Mesothelial cell of epicardium (in vitro differentiated cells): ENCODE measurements at places on chromosomes 6 and 20.

GRCh38 chr20:3563133-3563532 lies 92.3 kb downstream of the ATRN start:
- no peak for DNase-seq

DNA sequence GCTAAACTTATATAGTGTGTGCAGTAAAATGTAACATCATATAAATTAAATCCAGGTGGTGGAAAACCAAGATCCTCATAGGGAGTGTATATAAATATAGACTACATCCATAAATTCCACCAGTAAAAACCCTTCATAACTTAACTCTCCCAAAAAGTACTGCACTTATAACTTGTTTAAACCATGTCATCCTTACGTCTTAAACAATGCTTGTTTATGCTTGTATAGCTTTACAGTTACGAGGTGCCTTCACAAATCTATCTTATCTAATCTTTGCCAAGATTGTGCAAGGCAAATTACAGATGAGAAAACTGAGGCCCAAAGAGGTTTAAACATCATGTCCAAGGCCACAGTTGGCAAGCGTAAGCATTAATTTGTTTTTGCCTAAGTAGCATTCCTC lies 71.3 kb downstream of the BCAS1 start:
- no peak for DNase-seq

- DNase-seq, result no peak
Measured at GRCh38 chr20:51574248-51575033, 31.9 kb upstream of the NFATC2 start.

GRCh38 chr6:142406131-142406530 lies 104.3 kb downstream of the ADGRG6 start:
- no peak for DNase-seq

- DNase-seq, result peak; percentile 34
Measured at GRCh38 chr20:64119681-64120341, 12.4 kb upstream of the NPBWR2 start.

DNA sequence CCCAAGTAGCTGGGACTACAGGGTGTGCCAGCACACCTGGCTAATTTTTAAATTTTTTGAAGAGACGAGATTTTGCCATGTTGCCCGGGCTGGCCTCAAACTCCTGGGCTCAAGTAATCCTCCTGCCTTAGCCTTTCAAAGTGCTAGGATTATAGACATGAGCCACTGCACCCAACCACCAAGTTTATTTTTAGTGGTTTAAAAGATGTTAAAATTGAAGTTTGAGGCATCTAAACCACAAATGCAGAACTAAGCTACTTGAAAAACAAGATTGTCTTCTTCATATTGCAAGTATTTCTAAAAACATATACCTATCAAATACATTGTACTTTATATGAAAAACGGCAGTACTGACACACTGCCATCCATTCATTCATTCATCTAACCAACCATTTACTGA lies 31.6 kb downstream of the WASF1 start:
- DNase-seq, result no peak

DNA sequence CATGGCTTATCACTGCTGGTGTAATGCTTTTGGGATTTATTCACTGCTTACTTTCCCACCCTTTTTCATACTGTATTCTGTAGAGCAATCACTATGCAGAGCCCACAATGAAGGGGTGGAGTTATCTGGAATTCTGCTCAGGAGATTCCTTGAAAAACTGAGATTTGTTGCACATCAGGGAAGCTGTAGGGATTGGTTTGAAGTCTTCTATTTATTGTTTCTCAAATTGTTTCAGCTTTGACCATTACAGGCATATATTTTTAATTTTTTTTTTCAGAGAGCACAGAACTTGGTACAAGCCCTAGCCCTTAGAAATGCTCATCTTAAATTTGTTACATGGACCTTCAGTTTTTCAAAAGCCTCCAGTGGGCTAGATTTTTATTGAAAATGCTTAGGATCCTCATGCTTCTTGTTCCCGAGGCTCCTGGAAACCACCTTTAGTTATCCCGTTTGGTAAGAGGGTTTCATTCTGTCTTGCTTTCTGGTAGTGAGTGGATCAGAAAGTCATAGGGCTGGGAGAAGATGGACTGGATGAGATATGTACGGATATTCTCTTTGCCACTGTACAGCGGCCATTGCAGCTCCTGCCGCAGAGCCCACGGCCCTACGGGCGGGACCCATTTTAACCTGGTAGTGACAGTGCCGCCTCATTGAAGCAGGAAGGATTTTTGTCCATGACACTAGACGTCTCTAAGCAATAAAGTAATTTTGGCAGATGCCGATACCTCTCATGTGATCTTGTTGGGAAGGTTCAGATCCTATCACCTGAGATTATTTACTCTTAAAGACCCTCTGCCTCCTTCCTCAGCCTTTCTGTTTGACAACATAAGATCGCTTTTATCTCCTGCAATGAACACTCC lies 45.3 kb upstream of the ZNF184 start:
- no peak for DNase-seq

DNA sequence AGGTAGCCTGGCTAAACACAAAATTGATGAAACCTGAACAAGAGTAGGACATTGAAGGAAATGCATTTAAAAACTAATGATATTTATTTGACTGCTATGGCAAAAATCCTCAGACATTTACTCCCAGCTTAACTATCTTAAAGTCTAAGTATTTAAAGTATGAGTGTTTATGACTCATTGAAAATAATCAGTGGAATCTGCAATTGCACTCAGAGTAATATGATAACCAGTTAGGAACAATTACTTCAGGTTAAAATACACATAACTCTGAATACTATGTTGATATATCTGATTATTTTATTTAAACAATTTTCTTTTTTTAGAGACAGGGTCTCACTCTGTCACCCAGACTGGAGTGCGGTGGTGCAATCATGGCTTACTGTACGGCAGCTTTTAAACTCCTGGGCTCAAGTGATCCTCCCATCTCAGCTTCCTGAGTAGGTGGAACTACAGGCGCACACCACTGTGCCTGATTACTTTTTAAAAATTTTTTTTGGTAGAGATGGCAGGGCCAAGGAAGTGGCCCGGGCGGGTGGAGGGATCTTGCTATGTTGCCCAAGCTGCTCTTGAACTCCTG lies 43.9 kb downstream of the FILIP1 start:
- DNase-seq, result no peak

DNA sequence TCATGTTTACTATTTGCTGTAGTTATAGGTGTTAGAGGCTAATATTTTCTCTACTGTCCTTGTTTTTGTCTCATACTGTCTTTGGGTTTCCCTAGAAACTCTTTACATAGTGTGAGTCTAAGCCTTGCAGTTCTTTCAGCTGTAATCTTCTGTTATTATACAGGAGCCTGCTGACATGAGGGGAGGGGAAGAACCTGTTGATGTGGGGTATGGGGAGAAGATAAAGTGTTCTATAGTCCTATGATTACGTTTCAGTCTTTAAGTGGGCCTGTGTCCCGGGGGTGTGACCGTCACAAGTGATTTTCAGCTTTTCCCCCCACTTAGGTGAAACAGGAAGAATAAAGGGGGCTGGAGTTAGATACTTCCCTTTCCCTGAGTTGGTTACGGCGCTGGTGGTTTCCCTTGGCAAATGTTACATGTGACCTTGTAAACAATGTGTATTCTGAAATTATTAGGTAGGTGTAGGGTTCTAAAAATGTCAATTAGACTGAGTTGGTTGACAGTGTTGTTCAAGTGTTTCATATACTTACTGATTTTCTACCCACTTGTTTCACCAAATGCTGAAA lies 41.3 kb downstream of the REV3L start:
- DNase-seq, result no peak

DNA sequence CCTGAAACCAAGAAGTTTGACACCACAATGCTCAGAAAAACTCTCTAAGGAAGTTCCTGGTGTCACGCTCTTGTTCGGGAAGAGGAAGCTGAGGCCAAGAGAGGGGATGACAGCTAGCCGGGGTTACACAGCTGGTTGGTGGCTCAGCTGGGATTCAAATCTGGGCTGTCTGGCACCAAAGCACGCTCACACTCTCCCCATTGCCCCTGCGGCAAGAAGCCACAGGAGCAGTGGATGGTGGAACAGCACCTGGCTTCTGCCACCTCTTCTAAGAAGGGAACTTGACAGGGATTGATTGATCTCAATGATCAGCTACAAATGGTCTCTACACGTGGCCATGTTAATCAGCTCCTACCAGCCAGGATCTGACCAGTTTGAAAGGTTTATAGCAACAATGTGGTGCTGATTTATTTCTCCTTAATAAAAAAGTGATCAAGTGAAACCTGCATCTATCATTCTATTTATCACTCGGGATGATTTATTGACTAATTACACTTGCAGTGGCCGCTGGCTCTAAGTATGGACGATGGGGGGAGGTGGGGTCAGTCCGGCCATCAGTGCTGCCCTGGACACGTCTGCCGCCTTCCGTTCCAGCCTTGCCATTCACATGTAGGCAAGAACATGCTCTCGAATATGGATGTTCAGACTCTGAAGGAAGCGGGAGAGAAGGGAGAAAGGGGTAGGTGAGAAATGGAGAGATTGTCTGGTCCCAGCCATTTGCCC lies 71.9 kb upstream of the TOP1 start:
- DNase-seq, result no peak

GRCh38 chr6:122653094-122653493 lies 42.9 kb downstream of the PKIB start:
- no peak for DNase-seq

GRCh38 chr6:41674231-41675000 lies 36.1 kb downstream of the MDFI start:
- DNase-seq, result no peak

DNA sequence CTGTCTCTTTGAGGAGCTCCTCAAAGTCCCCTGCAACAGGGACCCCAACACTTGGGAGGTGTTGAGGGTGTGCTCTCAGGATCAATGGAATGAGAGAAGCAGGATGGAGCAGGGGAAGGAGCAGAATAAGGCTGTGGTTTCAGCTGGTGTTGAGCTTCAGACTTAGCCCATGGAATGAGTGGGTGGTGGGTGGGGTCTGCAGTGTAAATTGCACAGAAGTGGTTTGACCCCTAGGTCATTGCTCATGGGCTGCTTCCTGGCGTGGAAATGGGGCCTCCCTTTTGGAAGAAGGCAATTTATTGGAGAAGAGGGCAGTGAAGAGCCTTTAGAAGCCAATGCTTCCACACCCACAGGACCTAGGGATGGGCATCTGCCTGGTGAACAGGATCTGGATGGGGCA lies 37.0 kb upstream of the KCNG1 start:
- no peak for DNase-seq

DNA sequence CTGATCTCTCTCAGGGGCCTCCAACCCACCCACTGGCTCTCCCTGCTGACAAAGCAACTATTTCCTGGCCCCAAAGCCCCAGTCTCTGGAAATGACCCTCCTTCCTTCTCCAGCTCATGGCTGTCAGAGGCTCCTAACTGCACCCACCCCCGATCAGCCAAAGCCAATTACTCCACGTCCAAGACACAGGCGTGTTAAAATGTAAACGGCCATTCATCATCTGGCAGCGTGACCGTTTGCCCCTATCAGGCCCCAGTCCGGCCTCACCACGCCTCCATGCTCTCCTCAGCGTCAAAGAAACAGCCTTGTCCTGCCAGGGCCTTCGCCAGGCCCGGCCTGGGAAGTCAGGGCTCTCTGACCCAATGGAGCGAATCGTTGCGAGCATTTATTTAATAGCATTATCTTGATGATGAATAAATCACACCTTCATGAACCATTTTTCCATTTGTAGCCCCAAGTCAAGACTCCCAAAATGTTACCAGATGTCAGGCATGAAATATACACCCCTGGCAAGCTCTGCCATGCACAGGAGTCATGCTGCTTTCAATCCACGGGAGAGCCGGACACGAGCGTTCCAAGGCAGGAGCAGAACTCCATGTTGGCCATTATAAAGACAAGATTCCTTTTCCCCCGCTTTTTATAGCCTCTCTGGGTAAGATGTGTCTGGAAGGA lies 17.7 kb downstream of the RIPOR3 start:
- no peak for DNase-seq

DNA sequence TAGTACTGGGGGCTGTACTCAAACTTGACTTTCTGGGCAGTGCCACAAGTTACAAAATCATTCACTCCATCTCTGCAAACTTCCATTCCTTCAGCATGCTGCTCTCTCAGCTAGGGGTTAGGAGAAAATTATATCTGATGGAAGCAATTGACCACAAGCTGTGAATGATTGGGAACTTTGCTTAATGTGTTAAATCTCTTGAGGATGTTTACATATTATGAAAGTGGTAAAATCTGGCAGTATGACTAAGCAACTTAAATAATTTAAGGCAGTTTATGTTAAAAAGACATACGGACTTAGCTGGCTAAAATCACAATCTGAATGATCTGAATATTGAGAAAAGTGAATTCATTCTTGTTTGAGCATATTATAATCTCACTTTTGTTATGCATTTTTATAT lies 415.0 kb downstream of the PHF3 start:
- no peak for DNase-seq

GRCh38 chr6:120108061-120108795 lies 758.7 kb upstream of the MAN1A1 start:
- no peak for DNase-seq

- no peak for DNase-seq
Measured at GRCh38 chr6:138509371-138509770, 10.1 kb upstream of the NHSL1 start.

DNA sequence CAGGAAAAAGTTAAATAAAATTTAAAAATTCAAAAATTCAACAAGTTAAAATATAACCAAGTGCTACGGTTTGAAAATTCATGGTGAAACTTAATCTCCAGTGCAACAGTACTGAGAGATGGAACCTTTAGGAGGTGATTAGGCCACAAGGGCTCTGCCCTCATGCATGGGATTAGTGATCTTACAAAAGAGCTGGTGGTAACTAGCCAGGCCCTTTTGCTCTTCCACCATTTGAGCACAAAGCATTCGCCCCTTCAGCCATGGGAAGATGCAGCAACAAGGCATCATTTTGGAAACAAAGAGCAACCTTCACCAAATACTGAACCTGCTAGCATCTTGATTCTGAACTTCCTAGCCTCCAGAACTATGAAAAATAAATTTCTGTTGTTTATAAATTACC lies 80.9 kb downstream of the RNGTT start:
- DNase-seq, result no peak

DNA sequence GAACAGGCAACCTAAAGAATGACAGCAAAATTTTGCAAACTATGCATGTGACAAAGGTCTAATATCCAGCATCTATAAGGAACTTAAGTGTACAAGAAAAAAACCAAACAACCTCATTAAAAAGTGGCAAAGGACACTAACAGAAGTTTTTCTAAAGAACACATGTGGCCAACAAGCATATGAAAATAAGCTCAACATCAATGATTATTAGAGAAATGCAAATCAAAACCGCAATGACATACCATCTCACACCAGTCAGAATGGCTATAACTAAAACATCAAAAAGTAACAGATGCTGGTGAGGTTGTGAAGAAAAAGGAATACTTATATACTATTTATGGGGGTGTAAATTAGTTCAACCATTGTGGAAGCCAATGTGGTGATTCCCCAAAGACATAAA lies 5.5 kb downstream of the RFPL4B start:
- no peak for DNase-seq

- DNase-seq, result no peak
Measured at GRCh38 chr6:14638906-14639761, 521.6 kb downstream of the CD83 start.

GRCh38 chr20:49228676-49229075 lies 9.5 kb downstream of the DDX27 start:
- DNase-seq, result no peak

GRCh38 chr6:131682442-131682841 lies 18.8 kb downstream of the OR2A4 start:
- DNase-seq, result no peak

GRCh38 chr6:148650941-148651505 lies 95.8 kb upstream of the UST start:
- no peak for DNase-seq

- no peak for DNase-seq
Measured at GRCh38 chr6:25371037-25371347, 91.8 kb downstream of the CARMIL1 start.
